ENCODE measurements at places on chromosomes 7 and 10.

DNA sequence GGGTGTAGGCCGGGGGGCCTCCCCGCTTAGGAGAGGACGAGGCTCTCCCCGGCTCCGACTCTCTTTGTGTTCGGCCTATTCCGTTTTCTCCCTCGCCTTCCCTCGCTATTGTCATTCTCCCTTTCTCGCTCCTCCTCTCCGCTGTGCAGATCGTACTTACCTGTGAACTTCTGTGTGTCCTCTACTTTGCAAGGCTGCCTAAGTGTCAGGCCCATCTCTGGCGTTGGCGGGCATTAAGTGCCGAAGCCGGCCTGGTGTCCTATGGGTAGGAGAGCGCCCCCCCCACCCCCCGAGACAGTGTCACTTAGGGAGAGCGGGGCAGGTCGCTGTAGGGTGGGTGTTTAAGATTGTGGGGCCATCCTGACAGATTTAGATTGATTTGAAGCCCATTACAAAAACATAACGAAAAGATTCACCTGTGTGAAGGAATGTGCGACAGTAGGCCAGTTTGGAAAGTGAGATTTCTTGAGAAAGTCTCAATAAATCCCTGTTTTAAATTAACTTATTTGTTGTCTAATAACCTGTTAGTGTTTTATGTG lies 579 bp downstream of the RBM33 start:
- peak overlapping the region; percentile 94 for H3K27ac ChIP-seq
- peak overlapping the region; percentile 78 for H3K4me3 ChIP-seq
- H3K27me3 ChIP-seq = no peaks in the 10 kb centered on the region
- DNase-seq = peak; percentile 17

GRCh38 chr7:112929421-112929820 lies 139.2 kb upstream of the TMEM168 start:
- no peaks in the 10 kb centered on the region for H3K27me3 ChIP-seq
- DNase-seq = no peak

GRCh38 chr10:112810711-112811151 lies 139.3 kb upstream of the TCF7L2 start:
- H3K4me1 ChIP-seq = no peaks in the 10 kb centered on the region
- H3K36me3 ChIP-seq = no peaks in the 10 kb centered on the region
- no peak overlapping the region for H3K4me3 ChIP-seq
- H3K27ac ChIP-seq = no peak overlapping the region
- no peak for DNase-seq

- no peak overlapping the region for H3K4me3 ChIP-seq
- no peaks in the 10 kb centered on the region for H3K4me1 ChIP-seq
- no peaks in the 10 kb centered on the region for H3K27me3 ChIP-seq
- no peak for DNase-seq
- peaks cover 4% of the 10 kb centered on the region for H3K36me3 ChIP-seq
These were observed 13.6 kb upstream of the BPGM start for GRCh38 chr7:134632937-134633540.

GRCh38 chr7:81682873-81683272 lies 87.0 kb downstream of the HGF start:
- no peak overlapping the region for H3K4me3 ChIP-seq
- no peaks in the 10 kb centered on the region for H3K4me1 ChIP-seq
- DNase-seq = no peak
- H3K27ac ChIP-seq = no peak overlapping the region

DNA sequence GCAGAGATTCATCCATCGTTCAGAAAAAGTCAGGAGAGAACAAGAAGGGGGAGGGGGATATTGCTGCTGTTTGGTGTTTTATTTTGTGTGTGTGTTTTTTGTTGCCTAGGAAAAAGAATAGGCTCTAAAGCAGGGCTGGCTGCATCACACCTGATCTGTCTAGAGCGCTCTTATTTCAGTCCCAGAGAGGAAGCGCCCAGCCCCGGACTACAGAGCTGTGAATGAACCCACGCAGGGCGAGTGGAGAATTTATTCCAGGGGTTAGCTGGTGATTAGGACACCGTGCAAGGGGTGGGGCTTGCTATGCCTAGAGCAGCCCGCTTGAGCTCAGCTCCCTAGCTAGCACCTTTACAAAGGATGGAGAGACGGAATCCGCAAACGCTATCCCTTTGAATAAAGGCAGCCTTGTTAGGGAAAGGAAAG lies 621 bp upstream of the FAM13C start:
- H3K27me3 ChIP-seq = no peaks in the 10 kb centered on the region
- peak; percentile 68 for DNase-seq
- H3K4me3 ChIP-seq = peak overlapping the region; percentile 54
- no peaks in the 10 kb centered on the region for H3K36me3 ChIP-seq

DNA sequence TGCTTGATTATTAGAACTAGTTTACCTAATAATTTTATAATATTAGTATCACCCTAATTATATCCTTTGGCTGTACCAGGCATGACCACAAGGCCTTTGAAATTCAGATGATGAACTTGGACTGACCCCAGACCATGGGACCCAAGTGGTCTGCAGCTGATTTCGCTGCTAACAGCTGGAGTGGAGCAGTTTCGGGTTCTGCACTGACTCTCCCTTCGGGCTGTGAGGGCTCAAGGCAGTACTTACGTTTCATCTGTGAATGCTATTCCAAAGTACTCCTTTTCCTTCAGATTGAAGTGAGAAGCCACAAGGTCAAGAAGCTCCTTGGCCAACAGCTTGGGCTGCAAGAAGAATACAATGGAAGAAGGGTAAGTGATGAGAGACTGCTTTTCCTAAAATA lies 223.8 kb downstream of the PRPF18 start:
- H3K27me3 ChIP-seq = no peaks in the 10 kb centered on the region
- H3K4me1 ChIP-seq = no peaks in the 10 kb centered on the region
- H3K36me3 ChIP-seq = no peaks in the 10 kb centered on the region

DNA sequence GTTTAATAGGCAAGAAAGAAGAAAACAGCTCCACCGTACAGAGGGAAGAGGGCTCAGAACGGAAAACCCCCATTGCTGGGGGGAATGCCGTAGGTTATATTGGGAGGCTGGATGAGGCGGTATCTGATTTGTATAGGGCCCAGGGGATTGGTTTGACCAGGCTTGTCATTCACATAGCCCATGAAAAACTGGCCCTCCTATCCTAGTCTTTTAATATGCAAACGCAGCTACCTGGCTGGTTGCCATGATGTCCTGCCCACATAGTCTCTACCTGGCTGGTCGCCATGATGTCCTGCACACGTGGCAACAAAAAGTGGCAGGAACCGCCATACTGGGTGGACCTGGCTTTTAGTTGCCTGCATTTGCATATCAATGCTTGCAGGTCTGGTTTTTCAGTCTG lies 84.7 kb downstream of the AUTS2 start:
- no peak for DNase-seq
- H3K36me3 ChIP-seq = no peaks in the 10 kb centered on the region
- H3K27me3 ChIP-seq = no peaks in the 10 kb centered on the region
- no peak overlapping the region for H3K4me3 ChIP-seq
- H3K4me1 ChIP-seq = no peaks in the 10 kb centered on the region
- H3K27ac ChIP-seq = no peak overlapping the region

GRCh38 chr10:57785068-57785467 lies 482.6 kb downstream of the IPMK start:
- no peaks in the 10 kb centered on the region for H3K4me1 ChIP-seq
- no peaks in the 10 kb centered on the region for H3K36me3 ChIP-seq
- no peak overlapping the region for H3K4me3 ChIP-seq
- H3K27ac ChIP-seq = no peak overlapping the region
- DNase-seq = no peak

- H3K27ac ChIP-seq = peak overlapping the region; percentile 59
- DNase-seq = no peak
- H3K4me1 ChIP-seq = no peaks in the 10 kb centered on the region
- H3K27me3 ChIP-seq = no peaks in the 10 kb centered on the region
These were observed 16.5 kb upstream of the BNIP3 start for GRCh38 chr10:131998050-131998844.

- peak within 1 kb of the TSS; percentile 73 for H3K4me3 ChIP-seq
- no peaks in the 10 kb centered on the region for H3K27me3 ChIP-seq
- H3K4me1 ChIP-seq = no peaks in the 10 kb centered on the region
- DNase-seq = peak; percentile 79
- peak within 1 kb of the TSS; percentile 82 for H3K27ac ChIP-seq
These were observed at the start of gene LAMB1 for GRCh38 chr7:108002726-108003598. LAMB1 (minus strand) TSS chr7:108003161; CDS start chr7:108002885, 276 bp downstream.

DNA sequence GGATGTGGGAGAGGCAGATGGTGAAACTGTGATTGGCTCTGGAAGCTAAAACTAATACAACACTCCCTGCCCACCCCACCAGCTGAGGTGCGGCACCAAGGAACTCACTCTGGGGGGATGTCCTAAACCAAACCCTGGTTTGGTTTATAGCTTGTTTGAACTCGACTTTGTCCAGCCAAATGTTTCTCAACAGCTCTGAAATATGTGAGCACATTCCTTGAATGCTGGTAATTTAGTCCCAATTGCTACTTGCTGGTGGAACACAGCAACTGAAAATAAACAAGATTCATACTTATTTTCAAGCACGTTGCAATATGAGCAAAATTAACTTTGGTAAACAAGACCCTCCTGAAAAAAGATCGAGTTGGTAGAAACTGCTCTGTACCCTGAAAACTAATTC lies 39.7 kb upstream of the CARD11 start:
- no peak overlapping the region for H3K27ac ChIP-seq
- no peak for DNase-seq
- no peaks in the 10 kb centered on the region for H3K4me1 ChIP-seq
- H3K4me3 ChIP-seq = no peak overlapping the region
- no peaks in the 10 kb centered on the region for H3K36me3 ChIP-seq

DNA sequence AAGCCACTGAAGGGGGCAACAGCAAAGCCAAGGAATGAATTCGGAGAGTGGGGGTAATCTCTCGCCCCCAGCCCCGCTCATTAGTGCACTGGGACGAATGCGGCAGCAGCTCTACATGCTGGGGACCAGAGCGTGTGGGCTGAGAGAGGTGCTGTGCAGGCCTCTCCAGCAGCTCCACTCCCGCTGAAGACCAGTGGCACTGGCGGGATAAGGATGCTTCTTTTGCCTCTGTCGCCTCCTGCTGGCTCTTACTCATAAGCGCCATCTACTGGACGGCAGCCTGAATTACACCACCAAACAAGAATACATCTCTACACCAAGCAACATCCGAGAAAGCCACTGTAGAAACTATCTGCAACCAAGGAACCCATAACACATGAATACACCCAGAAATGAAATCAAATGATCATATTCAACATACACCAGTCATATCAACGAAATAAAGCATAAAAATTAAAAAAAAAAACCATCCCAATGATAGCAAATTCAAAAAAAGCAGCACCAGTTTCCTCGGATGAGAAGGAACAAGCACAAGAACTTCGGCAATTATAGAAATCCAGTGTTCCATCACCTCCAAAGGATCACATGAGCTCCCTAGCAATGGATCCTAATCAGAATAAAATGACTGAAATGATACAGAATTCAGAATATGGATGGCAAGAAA lies 79.0 kb upstream of the TMEM168 start:
- H3K36me3 ChIP-seq = no peaks in the 10 kb centered on the region
- H3K27me3 ChIP-seq = no peaks in the 10 kb centered on the region
- H3K4me1 ChIP-seq = no peaks in the 10 kb centered on the region
- no peak overlapping the region for H3K27ac ChIP-seq
- no peak for DNase-seq

DNA sequence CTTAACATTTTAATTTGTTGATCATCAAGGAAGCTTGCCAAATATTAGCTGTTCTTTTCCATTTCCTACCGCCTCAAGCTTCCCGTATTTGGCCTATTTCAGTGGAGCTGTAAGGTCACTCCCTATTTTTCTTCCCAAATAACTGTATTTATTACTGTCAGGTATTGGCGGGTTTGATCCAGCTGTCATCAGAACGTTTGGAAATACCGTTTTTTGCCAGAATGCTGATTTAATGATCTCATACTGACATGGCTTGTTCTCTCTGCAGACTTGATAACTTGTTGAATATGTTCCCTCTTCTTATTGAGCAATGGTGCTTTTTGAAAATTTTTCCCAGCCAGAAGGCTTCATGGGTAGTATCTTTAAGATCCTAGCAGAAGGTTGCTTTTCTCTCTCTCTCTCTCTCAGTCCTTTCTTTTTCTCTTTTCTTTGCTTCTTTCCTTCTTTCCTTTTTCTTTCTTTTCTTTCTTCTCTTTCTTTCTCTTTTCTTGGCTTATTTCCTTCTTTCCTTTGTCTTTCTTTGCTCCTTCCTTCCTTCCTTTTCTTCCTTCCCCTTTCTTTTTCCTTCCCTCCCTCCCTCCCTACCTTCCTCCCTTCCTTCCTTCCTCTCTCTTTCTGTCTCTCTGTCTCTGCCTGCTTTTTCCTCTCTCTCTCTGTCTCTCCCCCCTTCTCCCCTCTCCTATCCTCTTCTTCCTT lies 42.1 kb downstream of the CUX1 start:
- H3K4me1 ChIP-seq = no peaks in the 10 kb centered on the region
- no peaks in the 10 kb centered on the region for H3K27me3 ChIP-seq
- no peak overlapping the region for H3K4me3 ChIP-seq
- peak overlapping the region; percentile 96 for H3K27ac ChIP-seq

- H3K27ac ChIP-seq = no peak overlapping the region
- no peak for DNase-seq
- no peaks in the 10 kb centered on the region for H3K4me1 ChIP-seq
- H3K36me3 ChIP-seq = no peaks in the 10 kb centered on the region
These were observed 128.7 kb downstream of the DYNC1I1 start for GRCh38 chr7:95901006-95901405.

DNA sequence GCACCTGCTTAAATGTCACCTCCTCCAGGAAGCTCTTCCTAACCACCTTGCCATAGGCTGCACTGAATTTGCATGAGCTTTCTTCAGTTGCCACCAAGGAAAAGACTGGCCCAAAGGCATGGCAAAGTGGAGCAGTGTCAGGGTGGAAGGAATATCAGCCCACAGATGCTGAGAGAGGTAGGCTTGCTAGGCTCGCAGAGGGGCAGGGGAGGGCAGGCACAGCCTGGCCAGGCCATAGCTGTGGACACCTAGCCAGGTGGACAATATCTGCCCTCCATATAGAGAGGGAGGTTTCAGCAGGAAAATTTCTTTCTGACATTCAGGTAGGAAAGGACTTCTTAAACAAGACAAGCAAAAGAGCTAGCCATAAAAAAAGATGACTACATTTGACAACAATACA lies 166.3 kb downstream of the GRID1 start:
- no peak overlapping the region for H3K4me3 ChIP-seq
- DNase-seq = no peak
- no peaks in the 10 kb centered on the region for H3K4me1 ChIP-seq
- H3K27me3 ChIP-seq = no peaks in the 10 kb centered on the region

- H3K4me3 ChIP-seq = no peak overlapping the region
- no peak overlapping the region for H3K27ac ChIP-seq
- H3K27me3 ChIP-seq = no peaks in the 10 kb centered on the region
- no peaks in the 10 kb centered on the region for H3K4me1 ChIP-seq
- no peaks in the 10 kb centered on the region for H3K36me3 ChIP-seq
- no peak for DNase-seq
These were observed 208.4 kb downstream of the FANK1 start for GRCh38 chr10:126104767-126105166.

Measured in uterus (tissue), 4 donors.